ENCODE measurements at places on chromosomes 7 and 10.

DNA sequence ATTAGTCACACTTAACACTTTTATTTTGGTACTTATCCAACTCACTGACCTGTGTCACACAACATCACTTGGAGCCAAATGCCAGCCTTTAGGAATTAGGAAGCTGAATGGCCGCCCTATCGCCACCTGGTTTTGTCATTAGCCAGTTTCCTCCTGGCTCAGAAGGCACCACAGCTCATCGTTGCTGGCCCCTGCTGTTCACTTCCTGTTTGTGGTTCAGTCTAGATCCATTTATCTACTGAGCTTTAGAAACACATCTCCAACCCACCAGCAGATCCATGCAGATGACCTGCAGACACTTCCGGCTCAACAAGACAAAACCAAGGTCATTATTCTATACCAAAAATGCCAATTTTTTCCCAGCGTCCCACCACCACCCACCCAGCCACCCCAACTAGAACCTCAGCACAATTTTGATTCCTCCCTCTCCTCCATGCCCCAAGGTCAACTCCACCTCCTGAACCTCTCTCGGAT, 193.5 kb upstream of the NEBL start:
- no peak for DNase-seq

GRCh38 chr10:43312612-43313011, 45.7 kb upstream of the RASGEF1A start:
- DNase-seq = no peak

GRCh38 chr7:134795231-134795630, 15.8 kb downstream of the CALD1 start:
- no peak for DNase-seq

GRCh38 chr7:19378345-19378714, 233.1 kb upstream of the FERD3L start:
- DNase-seq = no peak

GRCh38 chr10:110802090-110802489, 69.6 kb upstream of the PDCD4 start:
- DNase-seq = no peak

DNA sequence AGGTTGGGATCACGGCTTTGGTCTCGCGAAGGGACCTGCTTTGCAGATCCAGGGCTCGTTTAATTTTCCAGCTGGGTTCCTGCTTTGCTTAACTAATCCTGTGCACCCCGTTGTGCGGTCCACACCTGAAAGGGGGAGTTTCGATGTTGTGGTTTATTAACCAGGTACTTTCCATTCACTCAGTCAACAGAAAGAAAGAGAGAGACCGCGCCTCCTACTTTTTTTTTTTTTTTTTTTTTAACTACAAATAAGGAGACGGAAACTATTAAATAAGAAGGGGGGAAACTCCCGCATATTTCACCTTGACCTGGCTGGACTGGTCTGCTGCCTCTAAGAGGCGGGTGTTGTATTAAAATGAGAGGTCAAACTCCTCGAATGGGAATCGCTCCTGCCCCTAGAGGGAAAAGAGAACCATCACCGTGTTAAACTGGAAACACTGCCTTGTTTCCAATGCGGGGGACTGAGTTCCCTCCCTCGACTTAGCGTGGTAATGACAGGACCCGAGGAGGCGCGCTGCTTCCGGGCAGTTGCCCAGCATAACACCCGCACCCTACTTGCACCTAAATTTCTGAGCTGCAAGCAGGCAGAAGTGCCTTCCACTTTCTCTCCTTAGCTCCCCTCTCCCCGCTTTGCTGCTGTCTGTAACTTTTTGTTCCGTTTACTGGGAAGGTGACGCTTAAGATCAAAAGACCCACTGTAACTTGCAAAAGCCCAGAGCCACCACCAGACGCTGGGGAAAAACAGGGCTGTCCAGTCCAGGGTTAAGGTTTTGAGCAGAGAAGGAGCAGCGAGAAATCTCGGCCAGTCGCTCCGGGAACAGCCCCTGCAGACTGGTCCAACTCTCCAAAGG, 1.1 kb upstream of the ITGB8 start:
- DNase-seq = no peak

DNA sequence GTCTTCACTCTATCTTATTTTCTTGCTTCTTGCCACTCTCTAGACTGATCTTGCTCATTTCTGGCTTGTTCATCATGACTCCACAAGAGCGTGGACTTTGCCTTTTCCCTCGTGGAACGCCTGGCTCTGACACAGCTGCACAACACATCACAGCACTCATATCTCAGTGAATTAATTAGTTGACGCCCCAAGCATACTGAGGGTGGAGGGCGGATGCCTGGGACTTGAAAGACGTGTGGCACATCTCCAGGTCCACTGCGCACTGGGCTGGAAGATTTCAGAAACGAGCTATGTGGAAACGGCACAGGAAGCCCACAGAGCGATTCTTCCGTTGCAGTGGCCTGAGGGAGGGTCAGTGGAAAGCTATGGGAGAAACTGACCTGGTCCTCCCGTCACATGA, 23.6 kb upstream of the PLEKHA1 start:
- no peak for DNase-seq

DNA sequence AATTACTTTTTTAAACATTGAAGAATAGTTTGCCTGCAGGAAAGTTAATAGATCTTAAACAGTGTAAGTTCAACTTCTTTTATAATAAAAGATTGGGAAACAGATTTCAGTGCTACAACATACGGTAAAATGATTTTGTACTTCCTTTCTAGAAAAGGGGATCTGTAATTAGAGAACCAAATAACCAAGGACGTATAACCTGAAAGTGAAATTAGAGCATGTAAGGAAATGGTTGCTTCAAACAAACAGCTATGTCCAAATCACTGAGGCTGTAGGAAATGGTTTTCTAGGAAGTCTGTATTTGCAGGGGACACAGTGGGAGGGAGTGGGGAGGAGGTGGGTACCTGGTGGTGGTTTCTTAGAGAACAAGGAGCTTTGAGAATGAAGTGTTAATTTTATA, 57.9 kb upstream of the EXOC6 start:
- DNase-seq = no peak

DNA sequence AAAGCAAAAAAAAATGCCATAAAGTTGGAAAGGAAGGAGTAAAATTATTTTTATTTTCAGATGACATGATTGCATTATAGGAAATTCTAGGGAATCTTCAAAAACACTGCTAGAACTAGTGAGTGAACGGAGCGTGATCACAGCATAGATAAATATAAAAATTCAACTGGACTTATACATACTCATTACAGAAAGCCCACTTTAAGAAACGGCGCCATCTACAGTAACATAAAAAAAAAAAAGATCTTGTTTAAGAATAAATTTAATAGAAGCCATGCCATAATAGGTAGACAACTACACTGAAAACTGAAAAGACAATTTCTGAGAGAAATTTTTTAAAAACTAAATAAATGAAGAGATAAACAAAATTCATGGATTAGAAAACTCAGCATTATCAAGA, 623.1 kb upstream of the MGMT start:
- no peak for DNase-seq

DNA sequence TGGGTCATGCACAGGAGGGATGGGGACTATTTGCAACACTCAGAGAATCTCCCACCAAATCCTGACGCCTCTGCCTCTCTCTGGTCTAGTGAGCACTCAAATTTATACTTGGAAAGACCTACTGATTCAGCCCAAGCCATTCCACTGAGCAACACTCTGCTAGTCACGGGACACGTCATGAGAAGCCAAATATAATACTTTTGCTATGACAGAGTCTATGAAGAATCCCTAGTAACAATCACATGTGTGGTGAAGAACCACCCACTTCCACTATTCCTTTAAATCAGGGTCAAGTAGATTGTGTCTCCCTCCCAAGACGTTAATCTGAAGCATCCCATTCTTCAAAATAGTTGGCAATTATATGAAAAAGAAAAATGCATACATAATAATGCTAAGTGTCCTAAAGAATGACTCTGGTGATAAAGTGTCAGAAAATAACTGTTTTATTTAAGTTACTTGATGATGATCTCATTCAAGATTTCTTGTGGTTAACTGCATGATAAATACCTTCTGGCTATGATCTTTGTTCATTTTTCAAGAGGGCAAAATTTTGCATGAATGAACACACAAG, 28.5 kb downstream of the CHCHD3 start:
- no peak for DNase-seq

GRCh38 chr7:93980744-93981479, 23.2 kb downstream of the BET1 start:
- no peak for DNase-seq

DNA sequence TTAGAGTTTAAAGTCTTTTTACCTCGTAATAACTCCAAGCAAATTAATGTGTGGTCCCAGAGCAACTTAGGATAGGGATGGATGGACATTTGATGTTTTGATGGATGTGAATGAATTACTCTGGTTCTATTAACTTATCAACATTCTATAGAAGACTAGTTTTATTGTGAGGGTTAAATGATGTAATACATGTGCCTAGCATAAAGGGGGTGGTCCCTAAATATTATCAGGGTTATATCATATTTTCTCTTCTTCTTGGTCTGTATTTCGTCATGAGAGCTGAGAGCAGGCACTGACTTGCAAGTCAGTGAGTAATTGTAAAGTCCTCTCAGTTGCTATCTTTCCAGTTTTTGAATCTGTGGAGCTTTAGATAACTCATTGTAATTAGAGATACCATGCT, 219.3 kb downstream of the GATA3 start:
- no peak for DNase-seq

GRCh38 chr7:54166419-54166818, 375.8 kb upstream of the VSTM2A start:
- no peak for DNase-seq

- no peak for DNase-seq
Observed at GRCh38 chr10:128930515-128930914, 536.5 kb upstream of the MGMT start.

GRCh38 chr10:6228647-6229046, 25.9 kb downstream of the PFKFB3 start:
- DNase-seq = no peak

GRCh38 chr7:37943905-37944736, 23.7 kb downstream of the EPDR1 start:
- no peak for DNase-seq

GRCh38 chr10:91034042-91034441, 113.2 kb upstream of the ANKRD1 start:
- no peak for DNase-seq

DNA sequence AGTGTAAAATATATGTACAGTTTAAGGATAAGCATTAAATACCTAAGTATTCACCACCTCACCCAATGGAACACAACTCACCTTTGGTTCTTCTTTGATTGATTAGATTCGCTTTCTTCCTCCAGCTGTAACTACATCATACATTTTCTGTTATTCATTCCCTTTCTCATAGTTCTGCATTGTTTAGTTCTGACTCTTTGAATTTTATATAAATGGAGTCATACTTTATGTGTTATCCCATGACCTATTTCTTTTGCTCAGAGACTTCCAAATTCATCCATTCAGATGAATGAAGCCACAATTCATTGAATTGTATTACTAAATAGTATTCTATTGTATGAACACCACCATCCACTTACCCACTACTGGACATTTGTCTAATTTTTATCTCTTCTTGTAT, 12.3 kb downstream of the THNSL1 start:
- DNase-seq = no peak

GRCh38 chr10:1074052-1074747, 18.0 kb downstream of the WDR37 start:
- no peak for DNase-seq

DNA sequence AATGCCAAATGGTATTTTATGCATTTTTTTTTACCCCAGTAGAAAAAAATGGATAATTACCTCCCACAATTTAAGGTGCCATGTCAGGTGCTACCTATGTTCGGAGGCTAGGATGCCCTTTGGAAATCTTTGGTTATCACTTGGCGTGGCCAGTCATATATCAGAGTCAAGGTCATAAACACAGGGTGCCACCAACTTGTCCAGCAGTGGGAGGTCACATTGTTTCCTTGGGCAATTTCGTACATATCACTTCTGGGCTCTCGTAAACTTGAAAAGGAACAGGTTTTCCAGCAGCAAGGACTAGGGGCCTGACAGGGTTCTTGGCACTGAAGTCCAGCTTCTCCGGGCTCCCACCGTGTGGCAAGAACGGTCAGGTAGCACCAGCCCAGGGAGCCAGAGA, 48.0 kb upstream of the BHLHA15 start:
- DNase-seq = no peak

GRCh38 chr10:93751124-93751523, 6.6 kb upstream of the LGI1 start:
- DNase-seq = no peak

GRCh38 chr10:117562896-117563737, 20.6 kb downstream of the EMX2 start:
- no peak for DNase-seq

GRCh38 chr7:93218997-93219827, 7.1 kb downstream of the HEPACAM2 start:
- no peak for DNase-seq

- no peak for DNase-seq
Observed at GRCh38 chr10:63503395-63503794, 17.8 kb upstream of the REEP3 start.

DNA sequence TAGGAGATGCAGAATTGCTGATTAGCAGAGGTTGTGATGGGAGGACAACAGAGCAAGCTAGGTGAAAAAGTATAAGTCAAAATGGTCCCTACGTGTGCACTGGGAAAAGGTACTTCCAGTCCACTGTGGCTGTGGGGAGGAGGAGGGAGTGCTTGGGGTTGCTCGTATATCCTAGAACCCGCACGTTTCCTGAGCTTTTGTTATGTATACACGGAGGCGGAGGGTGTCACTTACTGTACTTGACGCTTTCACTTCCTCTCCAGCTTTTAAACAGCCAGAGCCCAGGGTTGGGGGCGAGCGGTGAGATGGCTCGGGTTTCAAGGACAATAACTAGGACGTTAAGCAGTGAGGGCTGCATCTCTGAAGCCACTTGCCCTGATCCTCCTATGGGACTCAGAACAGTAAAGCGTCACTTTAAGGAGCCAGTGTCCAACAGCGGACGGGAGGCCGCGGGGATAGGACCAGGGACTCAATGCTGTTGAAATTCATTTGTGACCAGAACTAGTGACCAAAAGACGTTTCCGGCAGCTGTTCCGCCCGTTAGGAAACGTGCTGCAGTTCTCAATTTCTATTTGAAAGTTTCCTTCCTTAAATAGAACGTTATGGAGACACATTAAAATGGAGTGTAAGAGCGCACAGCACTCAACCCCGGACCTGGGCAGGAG, 985 bp upstream of the ETV1 start:
- DNase-seq = no peak

- DNase-seq = no peak
Observed at GRCh38 chr7:103660455-103661371, 214.7 kb upstream of the SLC26A5 start.

DNA sequence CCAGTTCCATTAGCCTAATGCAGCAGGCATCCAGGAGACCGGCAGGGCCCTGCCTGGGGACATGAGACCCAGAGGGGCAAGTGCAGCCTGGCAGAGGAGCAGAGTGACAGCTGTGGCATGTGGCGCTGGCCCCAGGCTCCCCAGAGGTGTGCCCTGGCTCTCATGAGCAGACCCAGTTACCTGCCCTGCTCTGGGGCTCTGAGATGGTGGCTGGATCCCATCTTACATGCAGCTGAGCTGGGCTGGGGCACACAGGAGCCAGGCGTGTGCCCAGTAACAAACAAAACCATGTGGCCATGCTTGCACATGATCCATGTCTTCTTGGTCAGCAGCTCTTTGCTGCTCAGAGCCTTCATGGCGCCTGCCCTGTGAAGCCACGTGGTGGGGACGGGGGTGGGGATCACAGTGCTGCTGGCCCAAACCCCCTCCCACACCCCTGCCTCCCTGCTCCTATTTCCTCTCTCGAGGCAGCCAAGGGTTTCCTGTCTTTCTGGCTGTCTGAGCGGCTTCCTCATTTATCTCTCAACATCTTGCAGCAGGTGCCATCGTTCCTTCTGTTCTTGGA, 40.3 kb upstream of the GTF2I start:
- DNase-seq = no peak

Measured in activated CD4-positive, CD25-positive, alpha-beta regulatory T cell treated with anti-CD3 and anti-CD28 coated beads, Interleukin-2, amount 50 U/mL, for 16 hours (primary cell).